Breast epithelium (tissue), 4 donors: ENCODE measurements at places on chromosomes 1 and 21. TPM values are rescaled to one million over a fixed set of nuclear protein-coding genes. Genes with fewer than 3 reads are reported as not detected.

DNA sequence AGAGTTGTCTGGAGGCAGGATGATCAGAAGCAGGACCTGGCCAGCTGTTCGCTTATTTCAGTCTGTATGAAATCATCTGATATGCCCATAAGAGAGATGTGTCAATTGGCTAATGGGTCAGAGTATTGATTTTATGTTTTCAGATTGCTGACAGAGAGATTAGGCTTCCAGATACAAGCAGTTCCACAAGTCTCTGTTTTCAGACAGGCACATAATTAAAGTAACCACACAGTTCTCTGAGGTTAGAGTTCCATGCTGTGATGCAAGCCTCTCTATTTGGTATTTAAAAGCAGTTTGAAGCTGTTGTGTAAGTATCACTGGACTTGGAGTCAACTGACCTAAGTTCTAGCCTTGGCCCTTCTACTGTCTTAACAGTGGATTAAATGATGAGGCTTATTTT is 50.1 kb downstream of the ATF6 start:
- no peak overlapping the region for H3K4me3 ChIP-seq
- DNase-seq, result no peak
- H3K27me3 ChIP-seq, result no peaks in the 10 kb centered on the region
- no peaks in the 10 kb centered on the region for H3K4me1 ChIP-seq
- no peaks in the 10 kb centered on the region for H3K36me3 ChIP-seq

DNA sequence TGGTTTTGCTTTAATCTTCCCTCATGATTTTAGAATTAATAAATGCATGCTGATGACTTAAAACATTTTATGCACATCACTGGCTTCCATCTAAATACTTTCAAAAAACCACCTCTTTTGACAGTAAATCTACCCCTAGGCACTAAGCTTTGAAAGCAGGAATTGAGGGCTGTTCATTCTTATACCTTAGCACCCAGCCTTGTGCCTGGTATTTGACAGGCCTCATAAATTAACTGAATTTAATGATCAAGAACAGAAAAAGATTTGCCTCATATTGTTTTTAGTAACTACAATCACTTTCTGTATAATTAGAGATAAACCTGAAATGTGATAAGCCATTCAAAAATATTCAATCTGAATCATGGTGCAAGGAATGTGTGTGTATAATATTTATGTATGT is 108.8 kb downstream of the DPYD start:
- no peak overlapping the region for H3K27ac ChIP-seq
- H3K27me3 ChIP-seq, result no peaks in the 10 kb centered on the region
- no peaks in the 10 kb centered on the region for H3K4me1 ChIP-seq
- DNase-seq, result no peak
- H3K36me3 ChIP-seq, result no peaks in the 10 kb centered on the region

- no peaks in the 10 kb centered on the region for H3K36me3 ChIP-seq
- no peak for DNase-seq
- H3K27ac ChIP-seq, result peak overlapping the region; percentile 58
- peaks cover 32% of the 10 kb centered on the region for H3K4me1 ChIP-seq
- no peak overlapping the region for H3K4me3 ChIP-seq
Measured at GRCh38 chr1:9840176-9840575, 16.4 kb upstream of the CLSTN1 start.

- no peak overlapping the region for H3K4me3 ChIP-seq
- no peaks in the 10 kb centered on the region for H3K36me3 ChIP-seq
- DNase-seq, result no peak
- H3K4me1 ChIP-seq, result no peaks in the 10 kb centered on the region
- H3K27me3 ChIP-seq, result no peaks in the 10 kb centered on the region
Measured at GRCh38 chr21:30605968-30606367, 5.1 kb downstream of the KRTAP22-1 start.

DNA sequence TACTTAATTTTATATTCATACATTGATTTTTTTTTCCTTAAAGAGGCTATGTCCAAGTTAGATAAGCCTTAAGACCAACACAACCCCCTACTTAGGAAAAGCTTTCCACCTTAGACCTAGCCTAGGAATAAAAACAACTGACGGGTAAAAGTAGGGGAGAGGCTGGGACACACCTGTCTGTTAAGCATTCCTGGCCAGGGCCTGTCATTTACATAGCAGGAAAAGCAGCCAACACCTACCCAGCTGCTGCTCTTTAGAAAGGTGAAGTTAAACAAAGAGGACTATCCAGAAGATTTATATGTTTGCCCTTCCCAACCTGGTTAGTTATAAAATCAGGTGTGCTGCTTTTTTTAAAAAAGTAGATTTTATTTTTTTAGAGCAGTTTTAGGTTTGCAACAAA is 29.1 kb upstream of the SAMD13 start:
- H3K4me1 ChIP-seq, result no peaks in the 10 kb centered on the region
- DNase-seq, result no peak
- peak overlapping the region; percentile 71 for H3K27ac ChIP-seq

GRCh38 chr1:200547386-200547785 is 73.2 kb downstream of the KIF14 start:
- no peak overlapping the region for H3K4me3 ChIP-seq
- no peak for DNase-seq
- no peaks in the 10 kb centered on the region for H3K36me3 ChIP-seq
- H3K27ac ChIP-seq, result no peak overlapping the region
- H3K4me1 ChIP-seq, result no peaks in the 10 kb centered on the region

GRCh38 chr1:50106095-50106761 is 2.5 kb upstream of the ELAVL4 start:
- no peaks in the 10 kb centered on the region for H3K36me3 ChIP-seq

DNA sequence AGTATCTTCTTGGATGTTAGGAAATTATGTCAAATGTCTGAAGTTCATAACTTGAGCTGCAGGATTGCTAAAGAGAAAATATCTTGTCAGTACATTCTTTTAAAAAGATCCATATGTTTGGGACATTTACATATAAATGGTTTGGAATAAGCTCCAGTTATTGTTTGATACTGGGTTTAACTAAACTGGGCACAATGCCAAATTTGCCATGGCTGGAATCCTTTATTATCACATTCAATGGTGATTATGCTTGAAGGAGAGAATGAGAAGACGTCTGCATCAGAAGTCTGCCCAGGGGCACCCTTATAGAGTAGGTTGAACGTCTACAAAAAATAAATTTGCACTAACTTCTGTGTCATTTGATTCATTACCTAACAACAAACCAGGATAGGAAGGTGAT is 652.5 kb downstream of the AMY1C start:
- no peaks in the 10 kb centered on the region for H3K4me1 ChIP-seq
- no peaks in the 10 kb centered on the region for H3K36me3 ChIP-seq
- H3K4me3 ChIP-seq, result no peak overlapping the region
- DNase-seq, result no peak
- H3K27me3 ChIP-seq, result no peaks in the 10 kb centered on the region
- no peak overlapping the region for H3K27ac ChIP-seq

DNA sequence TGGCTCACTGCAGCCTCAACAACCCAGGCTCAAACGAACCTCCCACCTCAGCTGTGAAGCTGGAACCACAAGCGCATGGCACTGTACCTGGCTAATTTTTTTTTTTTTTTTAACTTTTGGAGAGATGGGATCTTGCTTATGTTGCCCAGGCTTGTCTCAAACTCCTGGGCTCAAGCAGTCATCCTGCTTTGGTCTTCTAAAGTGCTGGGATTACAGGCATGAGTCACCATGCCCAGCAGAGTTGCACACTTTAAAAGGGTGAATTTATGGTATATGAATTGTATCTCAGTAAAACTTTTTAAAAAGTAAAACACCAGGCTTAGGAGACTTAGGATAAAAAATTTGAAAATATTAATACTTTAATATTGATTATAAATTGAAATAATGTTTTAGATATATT is 99.1 kb downstream of the CLEC20A start:
- no peak overlapping the region for H3K27ac ChIP-seq
- no peaks in the 10 kb centered on the region for H3K36me3 ChIP-seq
- no peak overlapping the region for H3K4me3 ChIP-seq
- H3K27me3 ChIP-seq, result no peaks in the 10 kb centered on the region
- no peak for DNase-seq

DNA sequence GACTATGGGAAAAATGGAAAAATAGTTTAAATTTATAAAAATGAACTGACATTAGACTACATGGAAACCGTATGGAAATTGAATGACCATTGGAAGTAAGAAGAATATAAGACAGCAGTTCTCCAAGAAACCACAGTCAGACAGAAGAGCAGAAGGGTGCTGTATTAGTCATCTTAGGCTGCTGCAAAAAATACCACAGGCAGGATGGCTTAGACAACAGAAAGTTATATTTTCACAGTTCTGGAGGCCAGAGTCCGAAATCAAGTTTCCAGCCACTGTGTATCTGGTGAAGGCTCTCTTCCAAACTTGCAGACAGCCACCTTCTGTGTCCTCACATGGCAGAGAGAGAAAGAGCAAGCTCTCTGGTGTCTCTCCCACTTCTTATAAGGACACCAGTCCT is 175.2 kb downstream of the DSCAM start:
- H3K4me3 ChIP-seq, result no peak overlapping the region
- no peak for DNase-seq
- no peaks in the 10 kb centered on the region for H3K27me3 ChIP-seq
- no peaks in the 10 kb centered on the region for H3K36me3 ChIP-seq
- H3K27ac ChIP-seq, result no peak overlapping the region

DNA sequence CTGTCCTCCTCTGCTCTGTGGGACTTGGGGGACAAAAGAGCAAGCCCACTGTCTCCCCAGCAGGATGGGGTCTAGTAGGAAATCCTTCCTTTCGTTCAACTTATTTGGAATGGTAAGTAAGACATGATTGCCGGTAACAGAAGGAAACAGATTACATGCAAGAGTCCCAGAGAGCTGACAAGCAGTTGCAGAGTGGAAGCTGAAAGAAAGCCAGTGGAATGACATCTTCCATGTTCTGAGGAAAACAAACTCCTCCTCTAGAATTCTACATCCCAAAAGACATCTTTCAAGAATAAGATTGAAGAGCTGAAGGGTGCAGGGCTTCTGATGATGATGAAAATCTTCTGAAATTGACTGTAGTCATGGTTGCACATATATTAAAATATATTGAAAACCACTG is 619.4 kb downstream of the KIF26B start:
- no peak for DNase-seq
- H3K27me3 ChIP-seq, result no peaks in the 10 kb centered on the region
- no peak overlapping the region for H3K4me3 ChIP-seq
- no peak overlapping the region for H3K27ac ChIP-seq

- no peak for DNase-seq
- H3K36me3 ChIP-seq, result no peaks in the 10 kb centered on the region
- H3K27me3 ChIP-seq, result no peaks in the 10 kb centered on the region
- no peaks in the 10 kb centered on the region for H3K4me1 ChIP-seq
- H3K4me3 ChIP-seq, result no peak overlapping the region
- H3K27ac ChIP-seq, result no peak overlapping the region
Measured at GRCh38 chr1:44067266-44068250, 36.3 kb upstream of the SLC6A9 start.

DNA sequence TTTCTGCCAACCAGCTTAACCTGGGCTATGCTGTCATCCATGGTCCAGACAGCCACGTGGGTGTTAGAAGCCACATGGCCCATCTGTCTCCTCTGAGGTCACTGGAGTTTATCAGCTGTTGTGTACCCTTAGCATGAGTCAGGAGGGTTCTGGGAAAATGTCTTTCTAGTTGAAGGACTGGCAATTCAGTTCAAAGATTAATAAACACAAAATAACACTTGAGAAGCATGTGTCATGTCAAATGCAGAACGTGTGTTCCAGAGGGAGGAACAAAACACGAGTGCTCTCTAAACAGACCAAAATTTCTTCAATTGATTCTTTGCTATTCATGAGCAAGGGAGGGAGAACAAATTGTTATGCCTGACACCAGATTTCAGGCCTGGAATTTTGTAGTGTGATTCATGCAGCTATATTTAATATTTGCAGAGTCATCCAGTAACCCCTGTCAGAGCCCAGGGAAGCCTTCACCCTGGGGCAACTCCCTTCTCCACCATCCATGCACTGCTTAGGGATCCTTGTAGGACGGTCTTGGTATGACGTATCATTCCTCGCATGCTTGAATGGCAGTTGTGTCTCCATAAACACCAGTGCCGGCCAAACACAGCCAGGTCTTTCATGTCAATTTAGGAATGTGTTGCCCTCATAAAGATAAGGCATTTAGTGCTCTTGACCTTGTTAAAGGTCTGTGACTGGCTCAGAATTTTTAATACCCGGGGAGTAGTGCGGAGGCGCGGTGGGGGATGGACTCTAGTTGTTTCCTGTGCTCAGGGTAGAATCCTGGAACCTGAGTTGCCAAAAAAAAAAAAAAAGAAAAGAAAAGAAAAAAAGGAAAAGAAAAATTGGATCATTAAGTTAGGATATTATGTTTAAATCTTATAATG is 27.7 kb upstream of the DYRK1A start:
- H3K4me3 ChIP-seq, result no peak overlapping the region
- no peaks in the 10 kb centered on the region for H3K27me3 ChIP-seq
- DNase-seq, result no peak
- H3K27ac ChIP-seq, result no peak overlapping the region
- H3K36me3 ChIP-seq, result no peaks in the 10 kb centered on the region
- H3K4me1 ChIP-seq, result no peaks in the 10 kb centered on the region

DNA sequence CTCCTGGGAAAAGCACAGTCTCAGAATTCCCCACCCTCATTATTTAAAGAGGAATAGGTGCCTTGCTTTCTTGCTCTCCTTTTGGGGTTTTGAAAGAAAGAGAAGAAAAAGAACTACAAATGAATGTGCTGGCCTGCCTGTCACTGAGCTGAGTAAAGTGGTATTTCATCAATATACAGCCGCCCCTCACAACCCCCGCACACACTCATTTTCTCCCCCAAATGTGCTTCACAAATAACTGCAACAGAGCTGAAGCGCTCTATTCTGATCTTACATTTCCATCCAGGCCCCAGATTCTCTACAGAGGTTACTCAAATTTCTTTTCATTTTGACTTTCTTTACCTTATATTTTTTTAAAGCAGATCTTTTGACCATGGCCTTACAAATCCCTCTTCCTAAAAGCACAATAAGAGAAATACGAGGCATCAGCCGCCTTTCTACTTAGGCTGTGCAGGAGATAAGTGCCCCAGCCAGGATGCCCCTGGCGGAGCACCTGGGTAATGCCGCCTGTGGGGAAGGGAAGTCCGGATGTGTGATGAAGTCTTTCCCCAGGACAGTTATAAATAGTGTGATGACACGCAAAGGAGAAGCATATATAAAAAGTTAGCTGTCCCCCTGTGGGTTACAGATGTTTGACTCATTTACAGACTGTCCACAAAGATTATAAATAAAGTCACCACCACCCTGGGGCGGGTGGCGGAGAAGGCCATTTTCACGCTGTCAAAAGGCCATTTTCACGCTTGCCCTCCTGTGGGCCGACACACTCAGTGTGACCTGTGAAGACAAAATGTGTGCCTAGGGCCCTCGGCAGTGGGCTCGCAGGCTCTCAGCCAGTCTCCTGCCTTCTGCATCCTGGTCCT is 6.5 kb downstream of the KCNN3 start:
- H3K27ac ChIP-seq, result no peak overlapping the region
- no peaks in the 10 kb centered on the region for H3K4me1 ChIP-seq
- no peaks in the 10 kb centered on the region for H3K36me3 ChIP-seq
- H3K4me3 ChIP-seq, result no peak overlapping the region

- H3K4me3 ChIP-seq, result no peak overlapping the region
- no peak for DNase-seq
- no peaks in the 10 kb centered on the region for H3K36me3 ChIP-seq
- no peaks in the 10 kb centered on the region for H3K4me1 ChIP-seq
- no peak overlapping the region for H3K27ac ChIP-seq
Measured at GRCh38 chr1:217331698-217332097, 299.2 kb downstream of the GPATCH2 start.

- no peak overlapping the region for H3K27ac ChIP-seq
- H3K4me1 ChIP-seq, result peaks cover 1% of the 10 kb centered on the region
- H3K36me3 ChIP-seq, result no peaks in the 10 kb centered on the region
- no peak for DNase-seq
- H3K27me3 ChIP-seq, result no peaks in the 10 kb centered on the region
Measured at GRCh38 chr1:43396059-43396458, 6.4 kb downstream of the SZT2 start.

Gene CR2
- total RNA-seq, result 0.29 TPM

Gene OR2AK2
- total RNA-seq, result 0.44 TPM

Gene ST6GALNAC3
- 4.1 TPM for total RNA-seq

Gene PLPPR5
- total RNA-seq, result not detected

Gene CD52
- total RNA-seq, result 12.8 TPM
